SK-MEL-5 (cell line): ENCODE measurements at places on chromosomes 2 and 18. TPM values are rescaled to one million over a fixed set of nuclear protein-coding genes. Genes with fewer than 3 reads are reported as not detected.

GRCh38 chr2:37769551-37769950, 98.1 kb upstream of the CDC42EP3 start:
- DNase-seq = no peak

GRCh38 chr2:224319750-224320149, 82.2 kb downstream of the FAM124B start:
- no peak for DNase-seq

Gene LMAN1
- total RNA-seq = 117 and 125 TPM in 2 replicates

Gene UGT1A8
- not detected in 2 replicates for total RNA-seq

DNA sequence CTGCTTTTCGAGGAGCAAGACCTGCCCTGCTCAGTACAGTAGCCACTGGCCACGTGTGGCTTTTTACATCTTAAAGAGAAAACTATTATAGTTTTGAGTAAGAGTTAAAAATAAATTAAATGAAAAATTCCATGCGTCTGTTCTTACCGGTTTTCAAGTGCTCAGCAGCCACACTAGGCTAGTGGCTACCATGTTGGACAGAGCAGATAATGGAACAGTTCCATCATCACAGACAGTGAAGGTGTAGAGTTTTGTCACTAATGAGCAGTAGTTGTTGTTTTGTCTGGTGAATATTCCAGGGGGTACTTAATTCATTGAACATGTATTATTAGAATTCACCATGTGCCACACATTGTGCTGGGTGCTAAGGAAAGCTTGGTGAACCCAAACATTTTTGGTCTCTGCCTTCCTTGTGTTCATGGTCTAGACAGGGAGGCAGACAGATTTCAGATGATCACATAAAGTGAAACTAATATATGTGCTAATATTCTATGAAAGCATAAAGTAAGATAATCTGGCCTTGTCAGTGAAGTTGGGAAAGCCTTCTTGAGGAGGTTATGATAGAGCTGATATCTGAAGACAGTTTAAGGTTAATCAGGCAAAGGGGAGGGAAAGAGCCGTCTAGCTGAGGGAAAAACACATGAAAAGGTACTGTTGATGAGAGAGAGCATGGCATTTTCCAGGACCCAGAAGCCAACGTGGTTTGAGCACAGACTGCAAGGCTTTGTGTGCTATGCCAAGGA, 1.4 kb downstream of the ALMS1 start:
- no peak for DNase-seq

- DNase-seq = no peak
Measured at GRCh38 chr2:15584316-15584715, 7.4 kb upstream of the DDX1 start.
